Stimulated activated CD8-positive, alpha-beta memory T cell treated with anti-CD3 and anti-CD28 coated beads, Interleukin-7, amount 100 ng/mL, for 4 hours (primary cell): ENCODE measurements at places on chromosomes 6 and 20.

GRCh38 chr6:2939315-2940009 lies 31.9 kb downstream of the SERPINB6 start:
- no peak for DNase-seq

DNA sequence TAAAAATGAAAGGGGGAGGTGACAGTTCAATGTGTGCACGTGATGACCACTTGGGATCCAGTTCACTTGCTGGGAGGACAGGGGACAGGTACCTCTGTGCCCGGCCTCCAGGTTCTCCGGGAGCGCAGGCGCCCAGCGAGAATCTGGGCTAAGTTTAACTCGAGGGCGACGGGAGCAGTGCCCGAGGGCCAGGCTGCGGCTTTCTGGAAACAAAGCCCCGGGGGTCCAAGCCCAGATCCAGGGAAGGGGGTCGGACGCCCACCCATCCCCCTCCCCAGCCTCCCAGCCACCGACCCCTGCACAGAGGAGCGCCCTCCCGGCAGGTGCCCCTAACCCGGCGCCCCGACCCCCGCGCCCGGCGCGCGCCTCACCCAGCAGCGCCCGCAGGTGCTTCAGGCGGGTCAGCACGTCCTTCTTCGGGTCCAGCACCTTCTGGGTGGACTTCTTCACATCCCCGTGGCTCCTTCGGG lies 405 bp downstream of the RALGAPA2 start:
- peak; percentile 1 for DNase-seq

- DNase-seq = no peak
These were observed 315.5 kb downstream of the GMDS start for GRCh38 chr6:1929931-1930330.

- DNase-seq = no peak
These were observed 6.4 kb upstream of the SDC4 start for GRCh38 chr20:45354423-45355208.

DNA sequence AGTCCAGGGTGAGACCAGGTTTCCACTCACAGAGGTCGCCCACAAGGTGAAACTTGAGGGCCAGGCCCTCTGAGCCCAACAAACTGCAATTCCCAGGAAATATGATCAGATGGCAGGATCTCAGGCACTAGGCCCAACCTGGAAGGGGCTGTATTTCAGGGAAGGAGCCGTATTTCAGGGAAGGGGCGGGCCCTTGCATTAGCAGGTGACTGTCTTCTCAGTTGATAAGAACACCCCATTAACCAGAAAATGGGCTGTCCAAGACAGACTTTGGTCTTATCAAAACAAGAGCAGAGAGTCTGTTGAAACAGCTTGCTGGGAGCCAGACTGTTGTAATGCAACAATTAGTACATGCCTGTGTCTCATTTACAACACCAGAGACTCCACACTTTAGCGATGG lies 10.9 kb upstream of the BNIP5 start:
- no peak for DNase-seq

GRCh38 chr20:15179381-15179780 lies 842.0 kb upstream of the FLRT3 start:
- DNase-seq = no peak

- no peak for DNase-seq
These were observed 228.8 kb downstream of the SYNDIG1 start for GRCh38 chr20:24698189-24698588.

- no peak for DNase-seq
These were observed 209.5 kb downstream of the FNDC1 start for GRCh38 chr6:159378411-159379328.

DNA sequence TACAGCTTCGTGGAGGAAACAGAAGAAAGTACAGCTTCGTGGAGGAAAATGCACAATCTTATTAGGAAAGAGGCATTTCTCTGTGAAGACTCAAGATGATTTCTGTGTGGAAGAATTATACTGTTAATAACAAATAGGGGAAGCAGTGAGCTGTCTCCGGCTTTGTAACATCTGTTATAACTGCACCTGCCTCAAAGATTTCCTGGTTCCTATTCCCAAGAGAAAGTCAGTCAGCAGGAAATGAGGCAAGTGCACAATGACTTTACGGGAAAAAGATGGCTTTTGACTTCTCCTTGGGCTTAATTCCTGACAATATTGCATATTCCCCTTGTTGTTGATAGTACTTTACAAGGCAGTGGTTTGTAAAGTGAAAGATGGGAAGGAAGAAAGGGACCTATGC lies 538.5 kb downstream of the BMP2 start:
- no peak for DNase-seq

- DNase-seq = no peak
These were observed 34.6 kb downstream of the CDH22 start for GRCh38 chr20:46273717-46274116.

DNA sequence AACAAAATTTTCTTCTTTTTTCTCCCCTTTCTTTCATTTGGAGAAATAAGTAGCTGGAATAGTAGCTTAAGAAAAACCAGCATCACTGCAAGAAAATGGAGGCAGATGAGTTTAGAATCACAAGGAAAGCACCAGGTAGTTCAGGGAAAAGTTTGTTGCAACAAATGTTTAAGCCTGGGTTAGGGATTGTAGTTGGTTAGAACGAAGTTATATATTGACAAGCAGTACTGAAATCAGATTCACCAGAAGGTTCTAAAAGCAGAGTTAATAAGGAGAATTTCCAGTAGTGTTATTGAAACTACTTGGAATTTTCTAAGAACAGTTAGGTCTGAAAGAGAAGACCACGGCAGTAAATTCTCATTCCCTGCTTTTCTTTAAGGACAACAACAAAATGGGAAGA lies 70.2 kb downstream of the BMP2 start:
- no peak for DNase-seq

DNA sequence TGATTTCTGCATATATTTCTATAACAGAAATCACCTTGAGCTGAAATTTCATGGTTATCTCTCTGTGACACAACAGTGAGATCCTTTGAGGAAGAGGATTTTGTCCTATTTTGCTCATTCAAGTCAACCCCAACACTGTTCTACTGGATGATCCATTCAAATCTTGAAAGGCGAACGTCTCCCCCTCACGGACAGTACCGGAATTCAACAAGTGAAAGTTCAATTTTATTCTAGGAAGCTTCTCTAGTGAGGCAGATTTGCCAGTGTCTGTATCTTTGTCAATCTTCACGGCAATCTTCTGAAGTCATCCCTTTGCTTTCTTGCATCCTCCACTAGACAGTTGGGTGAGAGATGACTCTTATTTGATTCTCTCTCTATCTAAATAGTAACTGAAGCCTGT lies 91.7 kb upstream of the PDE7B start:
- DNase-seq = no peak

DNA sequence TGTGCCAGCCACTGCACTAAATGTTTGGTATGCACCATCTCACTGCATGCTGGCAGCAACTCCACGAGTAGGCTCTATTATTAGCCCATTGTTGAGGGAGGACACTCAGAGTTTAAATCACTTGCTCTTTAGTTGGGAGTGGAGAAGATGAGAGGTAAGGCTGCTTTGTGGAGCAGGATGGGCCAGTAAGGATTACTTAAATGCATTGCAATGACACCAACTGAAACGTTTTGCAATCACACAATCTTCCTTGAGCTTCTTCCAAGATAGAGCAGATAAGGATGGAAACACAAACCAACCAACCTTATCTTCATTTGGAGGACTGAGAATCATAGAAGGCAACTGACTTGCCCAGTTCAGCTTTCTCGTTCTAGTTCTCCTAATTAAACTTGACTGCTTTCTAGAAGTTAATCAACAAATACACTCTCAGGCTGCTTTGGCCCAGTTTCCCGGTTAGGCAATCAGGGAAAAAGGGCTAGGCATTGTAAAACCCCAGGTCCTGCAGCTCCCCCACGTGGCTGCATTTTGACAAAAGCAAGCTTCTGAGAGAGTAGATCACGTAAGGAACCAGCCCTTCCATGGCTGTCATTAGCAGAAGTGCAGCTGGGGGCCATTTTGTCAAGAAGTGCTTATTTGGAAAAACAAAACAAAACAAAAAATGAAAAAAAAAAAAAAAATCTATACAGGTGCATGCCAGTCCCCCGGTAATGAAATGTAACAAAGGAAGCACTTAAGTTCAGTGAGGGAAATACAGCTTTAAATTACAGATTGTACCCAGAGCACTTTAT lies 130.6 kb downstream of the BCAS1 start:
- peak; percentile 52 for DNase-seq

DNA sequence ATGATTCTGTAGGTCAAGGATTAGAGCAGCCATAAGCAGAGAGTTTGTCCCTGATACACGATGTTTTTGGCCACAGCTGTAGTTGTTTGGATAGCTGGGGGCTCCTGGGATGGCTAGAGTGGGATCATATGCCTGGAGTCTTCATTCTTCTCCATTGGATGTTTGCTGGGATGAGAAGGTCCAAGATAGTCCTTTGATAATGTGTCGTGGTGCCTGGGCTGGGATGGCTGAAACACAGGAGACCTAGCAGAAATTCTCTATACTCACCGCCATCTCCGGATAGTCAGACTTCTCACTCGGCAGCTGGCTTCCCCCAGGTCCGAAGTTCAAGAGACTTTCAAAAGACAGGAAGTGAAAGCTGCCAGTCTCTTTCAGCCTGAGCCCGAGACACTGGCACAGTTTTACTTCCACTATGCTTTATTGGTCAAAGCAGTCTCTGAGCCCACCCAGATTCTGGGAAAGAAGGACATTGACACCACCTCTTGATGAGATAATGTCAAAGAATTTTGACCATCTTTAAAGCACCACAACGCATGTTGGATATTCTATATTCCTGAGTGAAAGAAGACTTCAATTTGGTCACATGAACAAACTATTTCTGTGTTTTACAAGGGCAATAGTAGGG lies 16.0 kb downstream of the MARCKS start:
- no peak for DNase-seq

GRCh38 chr6:162379757-162380409 lies 347.7 kb downstream of the PRKN start:
- no peak for DNase-seq

GRCh38 chr6:101668496-101669030 lies 275.1 kb downstream of the GRIK2 start:
- no peak for DNase-seq

DNA sequence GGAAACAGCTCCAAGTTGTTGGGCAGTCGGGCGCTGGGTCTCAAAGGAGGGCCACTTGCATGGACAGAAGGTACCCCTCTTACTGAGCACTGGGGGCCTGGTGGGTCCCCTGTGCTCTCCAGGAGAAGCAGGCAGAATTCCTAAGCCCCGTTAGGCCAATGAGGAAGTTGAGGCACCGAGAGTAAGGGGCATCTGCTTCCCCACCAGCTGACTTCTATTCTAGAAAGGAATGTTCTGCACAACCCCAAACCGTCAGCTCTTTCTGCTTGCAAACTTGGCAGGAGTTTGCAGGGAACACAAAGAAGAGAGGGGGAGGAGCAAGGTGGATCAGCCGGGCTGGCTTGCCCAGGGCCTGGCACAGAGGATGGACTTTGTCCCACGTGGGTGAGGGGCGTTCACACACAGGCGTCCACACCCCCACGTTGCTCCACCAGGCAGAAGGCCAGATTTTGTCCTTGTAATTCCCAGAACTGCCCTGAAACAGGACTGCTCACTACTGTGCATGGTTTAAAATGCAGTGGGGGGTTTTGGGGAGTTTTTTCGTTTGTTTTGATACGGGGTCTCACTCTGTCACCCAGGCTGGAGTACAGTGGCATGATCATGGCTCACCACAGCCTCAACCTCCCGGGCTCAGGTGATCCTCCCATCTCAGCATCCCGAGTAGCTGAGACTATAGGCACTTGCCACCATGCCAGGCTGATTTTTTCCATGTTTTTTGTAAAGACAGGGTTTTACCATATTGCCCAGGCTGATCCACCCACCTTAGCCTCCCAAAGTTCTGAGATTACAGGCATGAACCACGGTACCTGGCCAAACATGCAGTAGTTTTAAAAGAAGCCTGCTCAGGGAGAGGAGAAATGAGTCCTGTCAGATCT lies 93.3 kb downstream of the SNX5 start:
- no peak for DNase-seq

DNA sequence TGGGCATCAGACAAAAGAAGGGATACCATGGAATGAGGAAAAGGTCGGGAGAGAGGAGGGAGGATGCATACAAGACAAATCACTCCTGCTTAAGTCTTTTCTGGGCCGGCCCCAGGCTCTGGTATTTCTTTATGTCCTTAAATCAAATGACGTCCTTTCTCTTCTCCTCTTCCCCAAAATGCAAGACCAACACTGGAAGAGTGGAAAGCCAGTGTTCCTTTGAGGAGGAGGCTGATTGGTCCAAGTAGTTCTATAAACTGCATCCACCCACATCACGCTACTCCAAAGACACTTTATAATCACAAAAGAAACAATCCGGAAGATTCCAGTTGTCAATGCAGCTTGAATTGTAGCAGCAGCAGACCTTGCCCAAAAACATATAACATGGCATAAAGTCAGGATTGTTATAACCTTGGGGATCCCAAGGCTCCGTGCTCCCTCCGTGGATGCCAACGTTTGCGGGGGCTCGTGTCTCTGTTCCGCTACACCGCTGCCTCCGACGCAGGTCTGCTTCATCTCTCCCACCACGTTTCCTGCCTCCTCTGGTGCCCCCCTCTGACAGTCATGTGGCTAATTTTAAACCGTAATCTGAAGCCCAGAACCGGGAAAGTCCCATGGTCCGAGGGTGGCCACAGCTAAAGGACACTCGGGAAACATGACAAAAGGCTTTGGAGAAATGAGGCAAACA lies 47.1 kb downstream of the MCUR1 start:
- peak; percentile 35 for DNase-seq

DNA sequence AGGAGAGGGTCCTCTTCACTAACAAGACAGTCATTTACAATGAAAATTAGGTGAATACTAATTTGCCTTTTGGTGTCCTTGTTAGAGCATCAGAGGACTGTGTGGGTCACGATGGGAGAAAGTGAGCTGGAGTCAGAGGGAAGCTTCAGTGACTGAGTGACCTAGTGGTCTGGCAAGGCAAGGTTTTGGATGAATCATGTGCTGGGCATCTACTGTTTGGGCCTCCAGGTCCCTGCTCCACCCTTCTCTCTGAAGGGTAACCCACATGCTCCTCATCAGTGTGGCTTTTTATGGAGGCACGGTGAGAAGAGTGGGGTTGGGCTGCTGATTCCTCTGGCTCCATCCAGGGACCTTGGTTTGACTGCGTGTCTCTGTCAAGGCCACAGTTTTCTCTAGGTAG lies 60.5 kb upstream of the EXOC2 start:
- DNase-seq = no peak

GRCh38 chr6:26613201-26613600 lies 16.4 kb downstream of the ABT1 start:
- DNase-seq = no peak

GRCh38 chr6:116666869-116667268 lies 1.7 kb downstream of the ZUP1 start:
- no peak for DNase-seq

GRCh38 chr6:1580109-1580508 lies 29.6 kb upstream of the FOXC1 start:
- DNase-seq = no peak

GRCh38 chr6:35669451-35670045 lies 19.2 kb downstream of the FKBP5 start:
- no peak for DNase-seq
